Lung microvascular endothelial cell (primary cell): ENCODE measurements at places on chromosomes 12 and 14.

DNA sequence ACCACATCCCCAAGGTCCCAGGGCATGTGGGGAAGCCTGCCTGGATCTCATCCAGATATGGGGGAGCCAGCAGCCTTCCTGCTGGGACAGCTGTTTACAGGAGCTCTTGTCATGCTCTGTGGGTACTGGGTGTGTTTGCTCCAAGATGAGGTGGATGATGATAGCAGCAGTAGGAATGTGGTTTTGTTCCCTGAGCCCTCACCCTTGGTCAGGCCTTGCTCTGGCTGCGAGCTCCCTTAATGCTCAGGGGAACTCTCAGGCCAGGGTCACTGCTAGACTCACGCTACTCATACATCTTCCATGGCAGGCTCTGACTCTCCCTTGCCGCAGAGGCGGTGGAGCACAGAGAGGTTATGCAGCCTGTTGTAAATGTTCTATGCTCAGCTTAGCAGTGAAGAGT is 990.3 kb downstream of the AACS start:
- no peak for DNase-seq

DNA sequence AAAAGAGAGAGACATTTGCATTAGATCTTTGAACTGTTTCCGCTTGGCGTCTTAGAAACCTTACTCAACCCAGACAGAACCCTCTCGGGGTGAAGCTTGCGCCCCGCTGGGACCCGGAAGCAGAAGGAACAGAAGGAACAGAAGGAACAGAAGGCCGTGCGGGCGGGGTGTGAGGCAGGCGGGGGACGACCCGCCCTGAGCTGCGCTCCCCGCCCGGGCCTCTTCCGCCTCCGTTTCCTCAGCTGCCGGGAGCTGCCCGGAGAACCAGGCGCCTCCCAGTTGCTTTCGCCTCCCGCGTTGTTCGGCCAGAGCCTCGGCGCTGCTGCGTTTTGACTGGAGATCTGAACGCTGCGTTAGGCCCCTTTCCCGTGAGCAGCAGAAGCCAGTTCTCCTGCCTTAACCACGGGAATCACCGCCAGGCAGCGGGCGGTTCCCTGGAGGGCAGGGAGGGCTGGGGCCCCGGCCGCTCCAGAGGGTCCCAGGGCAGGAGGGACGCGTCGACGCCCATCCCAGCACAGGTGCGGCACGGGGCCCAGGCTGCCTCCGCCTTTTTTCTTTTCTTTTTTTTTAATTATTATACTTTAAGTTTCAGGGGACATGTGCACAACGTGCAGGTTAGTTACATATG is 19.3 kb upstream of the MMP17 start:
- no peak for DNase-seq

DNA sequence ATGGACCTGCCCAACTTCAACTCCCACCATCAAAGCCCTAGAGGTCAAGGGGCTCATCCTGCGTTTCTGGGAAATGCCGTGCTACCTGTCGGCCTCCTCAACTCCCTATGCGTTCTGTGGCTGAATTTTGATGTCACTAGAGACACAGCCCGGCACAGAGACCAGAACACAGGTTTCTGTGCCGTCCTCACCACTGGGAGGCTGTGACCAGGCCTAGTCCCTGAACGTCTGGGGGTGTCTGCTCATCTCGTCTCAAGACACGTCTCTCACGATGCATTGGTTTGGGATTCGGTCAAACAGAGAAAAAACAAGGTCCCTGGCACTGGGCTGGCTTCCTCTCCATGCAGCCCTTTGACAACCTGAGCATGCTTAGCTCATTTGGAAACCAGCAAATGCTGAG is 33.5 kb downstream of the SLC15A4 start:
- DNase-seq: no peak

DNA sequence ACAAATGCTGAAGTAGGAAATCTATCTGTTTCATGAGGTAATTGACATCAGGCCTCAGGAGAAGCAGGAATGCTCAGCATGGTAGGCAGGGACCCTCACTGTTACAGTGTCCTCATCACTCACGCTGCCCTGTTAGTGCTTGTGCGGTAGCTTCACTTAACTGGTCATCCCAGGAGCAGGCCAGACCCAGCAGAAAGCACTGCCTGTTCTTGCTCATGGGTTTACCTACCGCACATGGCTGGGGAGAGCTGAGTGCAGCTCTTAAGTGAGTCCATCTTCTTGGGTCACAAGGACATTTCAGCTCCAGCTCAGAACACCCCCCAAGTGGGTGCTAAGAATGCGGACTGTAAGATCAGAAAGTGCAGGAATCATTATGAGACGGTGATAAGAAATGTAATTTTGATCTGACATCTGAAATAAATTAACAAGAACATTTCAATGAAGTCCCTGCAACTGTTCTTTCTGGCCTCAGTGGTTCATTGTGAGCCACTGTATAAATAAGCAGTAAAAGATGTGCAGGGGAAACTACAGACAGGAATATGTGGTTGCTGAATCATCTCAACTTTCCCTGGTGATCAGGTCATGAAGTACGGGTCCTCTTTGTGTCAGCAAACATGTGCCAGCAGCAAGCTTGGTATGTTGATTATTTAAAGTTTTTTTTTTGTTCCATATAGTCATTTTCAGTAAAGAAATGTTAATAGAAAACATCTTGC is 757.7 kb upstream of the TMEM132C start:
- DNase-seq: no peak

DNA sequence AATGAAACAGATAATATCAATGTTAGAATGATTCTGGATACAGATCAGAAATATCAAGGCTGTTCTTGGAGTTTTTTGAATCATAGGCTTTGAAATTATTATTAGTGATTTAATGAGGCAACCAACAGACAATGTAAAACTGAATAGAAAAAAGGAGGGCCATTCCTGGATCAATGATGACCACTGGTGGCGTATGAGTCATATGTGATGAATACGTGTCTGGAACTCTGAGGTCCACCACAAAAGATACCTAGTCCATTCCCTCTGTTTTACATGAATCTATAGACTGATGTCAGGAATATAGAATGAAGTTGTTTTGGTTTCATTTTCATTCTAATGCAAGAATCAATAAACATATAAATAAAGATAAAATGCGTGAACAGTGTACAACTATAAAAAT is 78.3 kb upstream of the RTL1 start:
- DNase-seq: no peak

GRCh38 chr14:60753264-60754119 is 18.9 kb downstream of the MNAT1 start:
- DNase-seq: no peak

DNA sequence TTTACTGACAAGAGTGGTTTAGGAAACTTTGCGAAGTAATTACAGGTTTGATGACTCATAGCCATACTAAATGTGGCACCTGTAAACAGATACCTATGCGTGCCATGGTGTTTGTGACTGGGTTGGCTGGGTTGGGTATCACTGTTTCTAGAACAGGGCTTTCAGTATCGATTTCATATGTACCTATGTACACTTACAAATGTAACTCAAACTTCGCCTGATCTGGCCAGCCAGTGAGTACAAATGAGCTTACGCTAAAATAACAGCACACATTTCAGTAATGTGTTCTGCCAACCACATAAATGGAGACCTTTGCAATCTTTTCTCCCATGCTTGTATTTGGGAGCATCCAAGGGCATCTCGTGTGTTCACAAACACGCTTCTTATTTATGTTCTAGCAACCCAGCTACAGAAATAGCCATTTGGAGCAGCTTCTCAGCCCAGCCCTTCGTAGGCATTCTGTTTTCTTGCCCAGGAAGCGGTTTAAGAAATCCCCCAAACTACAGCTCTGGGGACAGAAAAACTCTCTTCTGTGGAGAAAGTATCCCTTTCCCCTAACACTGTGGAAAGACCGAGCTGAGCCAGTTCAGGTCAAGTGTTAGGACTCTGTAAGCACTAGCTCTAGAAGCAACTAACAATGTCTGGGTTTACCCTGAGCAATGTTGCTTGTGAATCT is 42.3 kb upstream of the MDM1 start:
- DNase-seq: no peak

DNA sequence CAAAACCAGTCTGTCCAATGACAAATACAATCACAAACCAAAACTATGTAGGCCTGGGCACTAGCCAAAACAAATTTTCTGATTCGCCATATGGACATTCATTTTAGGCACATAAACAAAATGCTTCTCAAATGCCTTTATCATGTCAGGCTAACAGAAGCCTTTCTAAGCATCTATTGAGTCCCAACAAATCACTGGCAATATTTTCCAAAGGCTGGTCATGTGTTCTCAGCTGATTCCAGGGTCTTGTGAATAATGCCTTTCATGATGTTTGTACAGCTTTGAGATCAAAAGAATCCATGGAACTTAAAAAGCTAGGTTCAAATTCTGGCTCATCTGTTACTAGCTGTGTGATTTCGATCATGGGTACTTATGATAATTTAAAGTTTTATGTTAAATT is 16.1 kb downstream of the FSCB start:
- DNase-seq: no peak

- DNase-seq: no peak
These were observed at the start of gene AKAP6 for GRCh38 chr14:32329146-32329545. Gene AKAP6, plus strand, starts transcription at chr14:32329298. Its CDS starts 104,196 bp downstream, at chr14:32433494.

DNA sequence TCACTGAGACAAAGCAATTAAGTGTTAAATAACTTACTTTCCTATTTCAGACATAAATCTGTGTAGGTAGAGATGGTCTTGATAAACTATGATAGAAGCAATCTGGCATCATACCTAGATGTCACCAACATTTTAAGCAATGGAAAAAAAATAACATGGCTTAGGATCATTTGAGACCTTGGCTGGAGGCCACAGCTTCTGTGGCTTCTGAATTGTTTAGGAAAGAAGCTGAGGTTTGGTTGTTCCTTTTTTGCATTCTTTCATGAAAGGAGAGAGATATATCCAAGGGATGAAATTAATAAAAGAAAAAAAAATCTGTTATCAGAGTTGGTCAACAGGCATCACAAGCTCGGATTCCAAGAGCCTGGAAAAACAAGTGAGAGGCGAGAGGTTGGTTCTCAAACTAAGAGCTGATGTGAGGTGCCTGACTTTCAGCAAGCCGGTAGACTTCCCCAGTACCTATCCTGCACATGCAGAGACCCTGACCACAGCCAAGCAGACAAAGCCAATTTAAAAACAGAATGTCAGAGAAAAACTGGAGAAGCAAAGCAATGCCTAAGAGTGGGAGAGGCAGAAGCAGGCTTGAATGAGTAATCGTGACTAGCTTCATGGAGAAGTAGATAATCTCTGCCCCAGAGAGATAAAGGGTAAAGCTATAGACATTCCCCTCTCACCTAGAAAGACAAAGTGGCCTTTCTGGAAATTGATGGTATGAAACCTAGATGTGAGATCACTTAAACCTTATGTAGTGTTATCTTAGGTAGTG is 43.4 kb upstream of the ST8SIA1 start:
- no peak for DNase-seq

DNA sequence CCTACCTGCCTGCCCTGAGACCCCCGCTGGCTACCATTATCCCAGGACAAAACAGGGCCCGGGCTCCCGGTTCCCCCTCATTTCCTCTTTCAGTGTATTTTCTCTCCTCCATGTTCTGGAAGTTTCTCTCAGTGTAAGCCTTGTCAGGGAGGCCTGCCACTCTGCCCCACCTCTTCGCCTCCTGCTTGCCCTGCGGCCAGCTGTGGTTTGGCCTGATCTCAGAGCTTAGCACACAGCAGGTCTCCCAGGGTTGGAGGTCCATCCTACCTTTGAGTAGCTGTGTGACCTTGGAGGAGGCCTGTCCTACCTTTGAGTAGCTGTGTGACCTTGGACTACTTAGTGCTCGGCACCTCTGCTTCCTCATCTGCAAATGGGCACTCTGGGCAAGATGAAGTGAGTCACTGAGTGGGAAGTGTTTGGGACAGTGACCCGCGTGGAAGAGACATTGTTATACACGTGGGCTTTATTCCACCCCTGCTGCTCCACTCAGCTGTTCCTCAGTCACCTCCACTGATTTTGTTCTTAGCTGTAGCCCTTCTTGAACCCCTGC is 212.7 kb downstream of the ZFP36L1 start:
- DNase-seq: no peak

DNA sequence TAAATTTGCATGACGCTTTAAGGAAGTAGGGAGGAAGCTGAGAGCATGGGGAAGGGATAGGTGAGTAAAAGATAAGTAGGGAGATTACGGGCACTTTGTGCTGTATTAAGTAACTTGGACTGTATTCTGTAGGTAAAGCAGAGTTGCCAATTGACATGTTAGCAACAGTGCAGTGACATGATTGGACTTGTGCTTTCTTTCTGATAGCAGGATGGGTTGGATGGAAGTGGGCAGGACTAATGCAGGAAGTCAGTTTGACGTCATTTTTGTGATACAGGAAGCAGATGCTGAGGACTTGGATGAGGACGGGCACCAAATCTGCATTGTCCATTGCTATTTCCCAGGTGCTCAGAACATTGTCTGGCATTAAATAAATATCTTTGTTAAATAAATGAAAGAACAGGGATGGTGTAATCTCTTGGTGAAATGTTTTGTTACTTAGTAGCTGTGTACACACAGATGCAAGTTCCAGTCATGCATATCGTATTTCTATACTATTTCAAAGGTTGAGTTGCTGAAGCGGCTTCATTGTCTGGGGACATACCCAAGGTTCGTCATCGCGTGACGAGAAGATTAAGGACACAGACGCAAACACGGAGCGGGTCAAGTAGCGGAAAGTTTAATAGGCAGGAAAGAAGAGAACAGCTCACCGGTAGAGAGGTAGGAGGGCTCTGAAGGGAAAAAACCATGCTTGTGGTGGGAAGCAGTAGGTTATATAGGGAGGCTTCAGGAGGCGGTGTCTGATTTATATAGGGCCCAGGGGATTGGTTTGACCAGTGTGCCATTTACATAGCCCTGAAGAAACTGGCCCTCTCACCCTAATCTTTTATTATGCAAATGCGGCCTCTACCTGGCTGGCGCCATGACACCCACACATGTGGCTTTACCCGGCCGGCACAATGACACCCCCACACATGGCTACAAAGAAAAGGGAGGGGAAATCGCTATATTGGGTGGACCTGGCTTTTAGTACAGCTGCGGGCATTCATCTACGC is 30.7 kb downstream of the GUCY2C start:
- no peak for DNase-seq

DNA sequence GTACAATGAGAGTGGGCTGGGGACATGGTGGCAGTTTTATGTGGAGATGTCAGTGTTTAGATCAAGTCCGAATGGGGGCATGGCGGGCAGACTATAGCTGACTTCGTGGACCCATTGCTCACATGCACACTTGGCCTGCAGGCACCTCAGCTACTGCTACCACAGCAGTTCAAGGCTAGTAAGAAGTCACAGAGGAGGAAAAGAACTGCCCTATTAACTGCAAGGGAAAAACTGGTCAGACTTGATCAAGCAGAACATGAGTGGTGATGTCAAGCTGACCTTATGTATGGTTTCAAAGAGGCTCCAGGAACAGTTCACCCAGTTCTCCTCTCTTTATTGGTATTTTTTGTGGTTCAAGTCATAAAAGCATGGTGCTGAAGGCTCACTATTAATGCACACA is 30.2 kb upstream of the FRS2 start:
- DNase-seq: no peak

GRCh38 chr14:86038387-86039042 is 508.6 kb downstream of the FLRT2 start:
- DNase-seq: peak; percentile 76

GRCh38 chr12:58883576-58884334 is 36.5 kb downstream of the LRIG3 start:
- no peak for DNase-seq

GRCh38 chr12:14982991-14983390 is 10.1 kb downstream of the PDE6H start:
- DNase-seq: no peak
